ENCODE measurements at places on chromosomes 2 and 18.

DNA sequence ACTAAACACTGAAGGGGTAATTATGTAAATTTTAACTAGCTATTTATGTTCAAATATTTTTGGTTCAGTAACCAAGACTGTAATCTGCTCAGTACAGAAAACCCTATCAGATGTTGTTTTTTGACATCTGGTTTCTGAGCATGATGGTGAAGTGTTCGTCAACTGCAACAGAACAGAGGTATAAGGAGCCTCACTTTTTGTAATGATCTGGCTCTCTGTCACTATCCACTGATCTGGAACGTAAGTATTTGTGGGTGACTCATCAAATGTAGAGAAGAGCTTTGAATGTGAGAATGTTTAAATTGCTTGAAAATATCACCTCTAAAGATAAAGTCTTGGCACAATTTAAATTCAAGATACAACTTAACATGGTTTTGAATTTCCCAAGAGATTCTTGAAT, 213.6 kb upstream of the FAM98A start:
- no peak for DNase-seq

GRCh38 chr2:12732651-12733050, 15.9 kb downstream of the TRIB2 start:
- no peak for DNase-seq

GRCh38 chr2:187274146-187274545, 173.9 kb downstream of the CALCRL start:
- no peak for DNase-seq

- no peak for DNase-seq
Observed at GRCh38 chr2:148362144-148362796, 282.3 kb upstream of the EPC2 start.

DNA sequence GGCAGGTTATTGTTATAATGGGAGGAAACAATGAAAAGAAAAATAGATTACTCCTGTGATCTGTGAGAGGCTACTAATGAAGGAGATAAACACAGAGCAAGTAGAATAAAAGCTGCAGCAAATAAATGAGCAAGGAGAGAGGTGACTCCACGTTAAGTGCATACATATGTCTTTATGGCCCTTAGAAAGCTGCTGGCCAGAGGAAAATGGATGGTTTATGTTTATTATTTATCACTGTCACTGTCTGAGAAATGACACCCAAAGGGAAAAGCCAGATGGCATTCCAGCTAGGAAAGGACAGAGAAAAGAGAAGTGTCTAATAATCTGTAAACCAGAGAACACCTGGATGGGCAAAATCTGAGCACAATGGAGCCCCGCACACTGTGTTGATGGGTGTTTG, 122.9 kb upstream of the DDX18 start:
- DNase-seq, result no peak

DNA sequence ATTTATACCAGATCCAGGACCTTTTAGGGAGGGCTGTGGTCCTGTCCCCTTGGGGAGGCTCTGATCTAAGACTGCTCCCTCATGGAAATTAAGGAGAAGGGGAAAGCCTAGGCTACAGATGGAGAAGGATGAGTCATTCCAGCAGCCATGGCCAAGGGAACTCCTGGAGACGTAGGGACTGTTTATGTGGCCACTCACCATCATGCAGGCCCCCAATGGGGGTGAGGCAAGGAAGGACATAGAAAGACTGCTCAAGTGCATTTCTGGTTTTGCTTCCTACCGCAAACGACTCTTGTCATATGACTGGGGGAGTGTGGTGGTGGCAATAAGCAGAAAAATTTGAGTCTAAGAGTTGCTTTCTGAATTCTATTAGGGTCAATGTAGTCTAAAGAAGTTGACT, 54.0 kb upstream of the CYP1B1 start:
- no peak for DNase-seq

DNA sequence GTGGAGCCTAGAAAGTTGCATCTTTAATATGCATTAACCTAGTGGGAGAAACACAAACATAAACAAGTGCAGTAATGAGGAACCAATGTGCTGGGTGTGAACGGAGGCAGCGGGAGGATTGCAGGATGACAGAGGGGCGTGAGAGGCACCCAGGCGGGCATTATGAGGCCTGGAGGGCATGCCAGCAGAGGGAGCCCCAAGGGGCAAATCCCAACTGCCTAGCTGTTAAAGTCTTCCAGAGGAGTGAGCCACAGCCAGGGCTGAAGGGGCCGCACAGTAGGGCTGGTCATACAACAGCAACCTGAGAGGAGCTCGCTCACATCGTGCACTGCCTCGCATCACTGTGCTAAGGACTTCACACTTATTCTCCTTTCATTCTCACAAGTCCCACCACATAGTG, 13.3 kb upstream of the PRELID3A start:
- no peak for DNase-seq

- DNase-seq, result no peak
Observed at GRCh38 chr2:231932985-231933915, 7.1 kb upstream of the NPPC start.

DNA sequence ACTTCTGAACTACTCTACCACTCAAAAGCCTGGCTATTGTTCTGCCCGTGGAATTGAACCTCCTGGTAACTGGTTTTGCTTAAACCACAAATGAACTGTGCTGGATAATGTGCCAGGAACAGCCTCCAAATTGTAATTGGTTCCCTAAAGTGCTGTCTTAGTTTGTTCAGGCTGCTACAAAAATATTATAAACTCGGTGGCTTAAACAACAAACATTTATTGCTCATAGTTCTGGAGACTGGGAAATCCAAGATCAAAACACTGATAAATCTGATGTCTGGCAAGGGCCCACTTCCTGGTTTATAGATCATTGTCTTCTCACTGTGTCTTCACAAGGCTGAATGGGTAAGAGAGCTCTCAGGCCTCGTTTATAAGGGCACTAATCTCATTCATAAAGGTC, 149.2 kb upstream of the NCKAP5 start:
- no peak for DNase-seq

GRCh38 chr18:77105028-77105427, 27.6 kb downstream of the MBP start:
- DNase-seq, result no peak

DNA sequence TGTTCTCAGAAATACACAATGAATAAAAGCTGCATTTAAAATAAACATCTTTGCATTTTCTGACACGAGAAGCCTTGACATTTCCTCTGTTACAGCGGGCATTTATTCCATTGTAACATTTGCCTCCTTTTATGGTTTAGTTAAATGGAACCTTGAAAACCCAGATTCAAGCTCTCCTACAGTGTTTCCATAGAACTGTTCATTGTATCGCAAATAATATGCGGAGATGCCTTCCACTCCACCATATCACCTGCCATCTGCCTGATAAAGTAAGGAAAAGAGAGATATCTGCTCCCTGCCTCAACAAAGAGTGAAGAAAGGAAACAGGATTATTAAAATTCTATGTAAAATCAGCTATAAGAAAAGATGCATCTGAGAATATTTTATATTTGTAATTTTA, 69.8 kb downstream of the CDH19 start:
- DNase-seq, result no peak

- DNase-seq, result no peak
Observed at GRCh38 chr2:24085200-24085489, 511 bp upstream of the TP53I3 start.

DNA sequence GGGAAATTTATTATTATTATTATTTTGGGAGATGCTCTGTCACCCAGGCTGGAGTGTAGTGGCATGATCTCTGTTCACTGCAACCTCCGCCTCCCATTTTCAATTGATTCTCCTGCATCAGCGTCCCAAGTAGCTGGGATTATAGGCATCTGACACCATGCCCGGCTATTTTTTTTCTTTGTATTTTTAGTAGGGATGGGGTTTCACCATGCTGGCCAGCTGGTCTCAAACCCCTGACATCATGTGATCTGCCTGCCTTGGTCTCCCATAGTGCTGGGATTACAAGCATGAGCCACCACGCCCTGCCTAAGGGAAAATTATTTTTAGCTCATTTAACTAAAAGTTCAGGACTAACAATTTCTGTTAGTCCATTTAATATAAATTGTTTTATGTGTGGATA, 109.2 kb upstream of the SESTD1 start:
- DNase-seq, result no peak

DNA sequence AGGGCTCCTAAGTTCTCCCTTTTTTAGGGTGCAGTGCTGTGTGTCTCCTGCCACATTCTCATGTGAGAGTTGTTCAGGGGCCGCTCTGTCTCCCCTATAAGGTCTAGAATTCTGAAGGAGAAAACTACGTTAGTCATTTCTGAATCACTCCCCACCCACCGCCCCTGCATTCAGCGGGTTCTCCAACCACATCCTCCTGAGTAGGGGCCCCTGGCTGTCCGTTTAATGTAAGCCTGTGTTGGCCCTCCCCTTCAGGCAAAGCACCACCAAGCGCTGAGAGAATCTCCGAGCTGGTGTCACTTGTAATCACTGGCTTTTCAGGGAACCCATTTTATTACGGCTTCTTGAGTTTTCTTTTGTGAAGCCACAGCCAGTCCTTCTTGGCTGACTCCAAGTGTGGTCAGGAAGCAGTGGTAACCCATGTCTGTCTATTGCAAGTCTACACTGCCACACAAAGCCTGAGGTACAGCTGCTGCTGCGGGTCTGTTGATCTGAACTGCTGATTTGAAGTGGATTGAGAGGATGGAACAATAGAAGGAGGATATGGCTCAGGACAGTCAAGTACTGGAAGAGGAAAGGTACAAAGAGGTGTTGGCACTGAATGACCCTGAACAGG, 16.9 kb downstream of the LCT start:
- peak; percentile 44 for DNase-seq

DNA sequence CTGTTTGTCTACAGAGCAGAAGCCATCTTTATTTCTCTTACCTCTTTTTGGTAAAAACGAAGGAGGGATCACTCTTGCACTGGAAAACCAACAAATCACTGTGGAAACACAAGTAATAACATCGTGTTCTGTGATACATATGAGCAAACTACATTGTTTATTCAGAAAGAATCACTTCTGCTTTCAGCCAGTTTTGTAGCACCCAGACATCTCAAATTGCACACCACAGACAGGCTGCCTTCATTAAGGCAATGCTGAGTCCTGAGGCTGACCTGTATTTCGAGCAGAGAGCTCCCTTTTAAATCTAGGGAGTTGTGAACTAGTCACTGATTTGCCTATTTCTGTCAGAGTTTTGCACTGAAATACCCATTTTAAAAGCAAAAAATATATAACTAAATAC, 1003.2 kb upstream of the FAM98A start:
- no peak for DNase-seq

GRCh38 chr18:58827428-58827827, 37.2 kb upstream of the ZNF532 start:
- no peak for DNase-seq

DNA sequence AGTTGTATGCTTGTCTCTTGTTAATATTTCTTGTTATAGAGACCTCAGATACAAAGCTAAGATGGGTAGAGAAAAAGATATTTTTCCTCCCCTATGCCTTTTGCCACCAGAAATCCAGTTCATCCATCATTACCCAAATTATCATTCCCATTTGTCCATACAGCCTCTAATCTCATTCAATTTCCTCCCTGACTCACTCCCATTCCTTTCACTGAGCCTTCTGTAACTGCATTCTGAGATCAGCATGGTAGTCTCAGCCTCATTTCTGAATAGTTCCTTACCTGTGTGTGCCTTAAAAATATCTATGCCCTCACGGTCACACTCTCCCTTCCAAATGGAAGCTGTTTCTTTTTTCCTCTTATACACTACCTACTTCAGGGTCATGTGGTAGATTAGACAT, 15.7 kb upstream of the PIK3C3 start:
- DNase-seq, result no peak

- DNase-seq, result no peak
Observed at GRCh38 chr2:65043001-65043400, 13.2 kb upstream of the CEP68 start.

DNA sequence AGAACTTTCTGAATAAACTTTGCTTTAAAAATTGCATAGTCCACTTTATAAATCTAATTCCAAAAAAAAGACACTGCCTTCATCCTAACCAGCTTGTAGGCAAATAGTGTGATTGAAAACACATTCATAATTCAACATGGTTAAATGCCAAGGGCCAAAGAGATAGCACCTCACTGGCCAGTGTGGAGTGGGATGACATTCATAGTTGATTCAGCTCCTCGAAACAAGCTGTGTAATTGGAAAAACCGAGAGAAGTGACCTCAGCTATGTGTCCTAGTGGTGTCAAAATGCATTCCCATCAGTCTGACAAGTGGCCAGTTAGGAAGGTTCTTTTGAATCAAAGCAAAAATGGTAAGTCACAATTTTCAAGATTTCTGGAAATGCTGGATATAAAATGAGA, 1068.5 kb upstream of the CELF4 start:
- DNase-seq, result no peak

DNA sequence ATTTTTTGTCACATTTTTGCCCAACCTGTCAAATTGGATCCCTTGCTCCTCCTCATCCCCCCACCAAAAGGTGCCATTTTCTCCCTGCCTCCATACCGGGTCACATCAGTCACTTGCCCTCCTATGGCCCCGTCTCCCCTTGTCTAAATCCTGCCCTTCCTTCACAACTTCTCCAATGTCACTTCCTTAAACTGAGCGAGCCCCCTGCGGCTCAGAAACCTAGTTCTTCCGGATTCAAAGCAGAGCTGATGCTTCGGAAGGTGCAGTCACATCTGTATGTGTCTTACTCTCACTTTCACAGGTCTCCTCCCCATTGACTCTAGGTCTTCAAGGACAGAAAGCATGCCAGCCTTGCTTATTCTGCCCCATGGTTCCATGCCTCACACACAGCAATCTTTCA, 22.1 kb downstream of the TNP1 start:
- DNase-seq, result no peak

DNA sequence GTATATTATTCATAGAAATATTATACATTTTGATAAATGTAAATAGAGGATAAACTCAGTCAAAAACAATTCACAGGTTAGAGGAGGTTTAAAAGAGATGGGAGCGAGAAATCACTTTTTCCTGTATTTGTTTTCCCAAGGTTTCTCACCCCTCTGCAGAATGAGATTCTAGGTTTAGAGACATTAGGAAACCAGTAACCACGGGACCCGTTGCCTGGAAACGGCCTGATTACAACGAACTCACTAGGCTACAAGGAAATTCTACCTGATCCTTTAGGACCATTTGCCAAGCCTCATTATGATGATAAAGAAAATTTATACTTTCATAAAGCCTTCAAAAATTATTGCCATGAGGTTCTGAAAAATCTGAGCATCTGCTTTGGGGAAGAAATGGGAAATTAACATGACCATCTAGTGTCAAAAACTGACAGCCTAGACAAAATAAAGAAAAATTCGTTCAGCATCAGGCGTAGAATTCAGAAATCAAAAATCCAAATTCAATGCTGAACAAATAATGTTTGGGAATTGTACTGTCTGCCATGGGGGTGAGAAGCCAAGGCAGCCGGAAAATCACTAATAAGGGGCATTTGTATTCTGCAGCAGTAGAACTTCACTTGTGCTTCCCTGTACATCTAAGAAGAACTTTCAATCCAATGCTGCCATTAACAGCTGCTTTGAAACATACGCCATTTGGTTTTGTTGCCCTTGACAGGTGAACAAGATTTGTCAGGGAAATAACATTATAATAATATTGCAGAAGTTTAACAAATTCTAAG, 262.3 kb downstream of the NRXN1 start:
- DNase-seq, result no peak

- DNase-seq, result no peak
Observed at GRCh38 chr2:113724010-113724409, 32.4 kb downstream of the SLC35F5 start.
